ENCODE measurements at places on chromosomes 16 and 17.
A peak's percentile ranks its signal among the peaks of the same experiment; 100 is the strongest.

GRCh38 chr17:80005360-80006338, 30.0 kb downstream of the TBC1D16 start:
- no peak overlapping the region for H3K4me3 ChIP-seq
- no peaks in the 10 kb centered on the region for H3K36me3 ChIP-seq
- peaks cover 11% of the 10 kb centered on the region for H3K4me1 ChIP-seq

- peak overlapping the region; percentile 99 for H3K27ac ChIP-seq
- peak overlapping the region; percentile 82 for H3K4me3 ChIP-seq
- H3K4me1 ChIP-seq: peaks cover 32% of the 10 kb centered on the region
- peak; percentile 28 for DNase-seq
- H3K27me3 ChIP-seq: peaks cover 44% of the 10 kb centered on the region
These were observed 1.3 kb upstream of the ZACN start for GRCh38 chr17:76077584-76078110.

- H3K4me1 ChIP-seq: peaks cover 47% of the 10 kb centered on the region
- peak overlapping the region; percentile 98 for H3K4me3 ChIP-seq
- no peak for DNase-seq
- peaks cover 3% of the 10 kb centered on the region for H3K36me3 ChIP-seq
These were observed 1.5 kb downstream of the PLA2G15 start for GRCh38 chr16:68246666-68247065.

DNA sequence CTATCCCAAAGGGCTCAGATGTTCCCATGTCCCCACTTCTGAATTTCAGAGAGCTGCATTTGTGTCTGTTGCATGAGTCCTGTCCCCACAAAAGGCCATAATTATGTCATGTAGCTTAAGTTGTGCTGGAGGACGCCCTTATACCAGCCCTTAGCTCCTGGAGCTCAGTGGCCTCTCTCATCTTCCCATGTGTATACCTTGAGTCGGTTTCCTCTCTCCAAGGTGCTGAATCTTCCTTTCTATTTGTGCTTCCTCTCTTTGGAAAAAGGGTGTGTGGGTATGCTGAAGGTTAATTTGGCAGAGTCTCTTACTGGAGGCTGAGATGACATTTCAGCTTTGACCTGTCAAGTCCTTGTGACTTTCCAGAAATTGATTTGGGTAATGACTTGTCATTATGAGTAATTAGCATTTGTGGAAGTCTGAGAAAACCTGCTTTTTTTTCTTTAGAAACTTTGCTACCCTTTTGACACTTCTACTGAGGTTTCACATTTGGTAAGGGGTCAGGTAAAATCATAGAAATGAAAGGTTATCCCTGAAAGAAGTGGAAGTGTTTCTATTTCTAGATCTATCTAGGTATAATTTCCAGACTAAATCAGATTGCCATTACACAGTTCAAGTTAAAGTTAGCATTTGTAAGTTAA, 185.4 kb downstream of the ABCC12 start:
- DNase-seq: no peak
- no peaks in the 10 kb centered on the region for H3K27me3 ChIP-seq
- no peak overlapping the region for H3K27ac ChIP-seq
- no peaks in the 10 kb centered on the region for H3K36me3 ChIP-seq

DNA sequence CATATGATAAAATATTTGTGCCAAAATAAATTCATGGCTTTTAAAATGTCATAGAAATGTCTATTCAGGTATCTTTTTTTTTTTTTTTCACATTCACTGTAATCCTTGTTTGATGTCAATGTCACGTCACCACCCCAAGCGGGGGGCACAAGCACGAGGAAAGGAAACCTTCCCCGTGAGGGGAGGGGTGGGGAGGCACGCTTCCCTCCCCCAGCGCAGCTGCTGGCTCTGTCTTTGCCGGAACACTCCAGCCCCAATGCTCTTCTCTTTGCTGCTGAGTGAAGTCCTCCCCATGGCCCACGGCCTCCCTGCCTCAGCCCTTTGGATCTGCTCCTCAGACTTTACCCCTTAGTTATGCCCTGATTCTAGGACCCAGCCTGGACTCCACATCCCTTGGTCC, 1.5 kb downstream of the SLC35G3 start:
- no peak for DNase-seq
- no peaks in the 10 kb centered on the region for H3K4me1 ChIP-seq
- H3K4me3 ChIP-seq: no peak overlapping the region
- peaks cover 34% of the 10 kb centered on the region for H3K27me3 ChIP-seq

- no peaks in the 10 kb centered on the region for H3K36me3 ChIP-seq
- DNase-seq: no peak
- no peak overlapping the region for H3K27ac ChIP-seq
- H3K4me3 ChIP-seq: no peak overlapping the region
These were observed 6.4 kb upstream of the CCDC57 start for GRCh38 chr17:82219083-82219482.

DNA sequence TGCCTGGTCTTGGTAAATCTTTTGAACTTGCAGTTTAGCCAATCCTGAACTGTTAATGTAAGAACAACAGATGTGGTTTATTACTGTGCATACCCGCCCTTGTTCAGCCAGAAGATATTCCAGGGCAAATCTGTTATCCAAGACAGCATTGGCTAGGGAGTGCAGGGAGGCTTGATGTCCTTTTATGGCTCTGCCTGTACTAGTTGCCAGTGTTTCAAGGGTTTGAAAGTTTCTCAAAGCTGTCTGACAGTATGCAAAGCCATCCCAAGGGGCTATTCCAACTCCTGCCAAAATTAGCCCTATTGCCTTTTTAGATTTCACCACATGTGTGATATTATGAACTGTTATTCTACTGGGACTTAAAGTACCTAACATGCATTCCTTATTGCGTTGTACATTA, 30.1 kb downstream of the LCMT1 start:
- H3K4me3 ChIP-seq: no peak overlapping the region
- H3K27me3 ChIP-seq: no peaks in the 10 kb centered on the region
- DNase-seq: no peak
- peaks cover 9% of the 10 kb centered on the region for H3K36me3 ChIP-seq
- H3K27ac ChIP-seq: no peak overlapping the region

DNA sequence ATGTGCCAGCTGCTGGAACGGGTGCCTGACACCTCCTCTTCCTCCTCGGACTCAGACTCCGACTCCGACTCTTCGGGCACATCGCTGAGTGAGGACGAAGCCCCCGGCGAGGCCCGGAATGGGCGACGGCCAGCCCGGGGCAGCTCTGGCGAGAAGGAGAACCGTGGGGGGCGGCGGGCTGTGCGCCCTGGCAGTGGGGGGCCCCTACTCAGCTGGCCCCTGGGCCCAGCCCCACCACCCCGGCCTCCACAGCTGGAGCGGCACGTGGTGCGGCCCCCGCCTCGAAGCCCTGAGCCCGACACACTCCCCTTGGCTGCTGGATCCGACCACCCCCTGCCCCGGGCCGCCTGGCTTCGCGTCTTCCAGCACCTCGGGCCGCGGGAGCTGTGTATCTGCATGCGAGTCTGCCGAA, 6.8 kb downstream of the FBXL19 start:
- H3K36me3 ChIP-seq: peaks cover 7% of the 10 kb centered on the region
- no peak for DNase-seq
- H3K4me3 ChIP-seq: no peak overlapping the region
- no peaks in the 10 kb centered on the region for H3K27me3 ChIP-seq

GRCh38 chr16:89801800-89802199, 14.6 kb downstream of the FANCA start:
- H3K4me3 ChIP-seq: no peak overlapping the region
- no peaks in the 10 kb centered on the region for H3K4me1 ChIP-seq
- no peak for DNase-seq
- no peaks in the 10 kb centered on the region for H3K36me3 ChIP-seq
- no peak overlapping the region for H3K27ac ChIP-seq
- H3K27me3 ChIP-seq: no peaks in the 10 kb centered on the region

- H3K4me3 ChIP-seq: no peak overlapping the region
- H3K27me3 ChIP-seq: no peaks in the 10 kb centered on the region
- no peak overlapping the region for H3K27ac ChIP-seq
- H3K36me3 ChIP-seq: no peaks in the 10 kb centered on the region
- H3K4me1 ChIP-seq: peaks cover 11% of the 10 kb centered on the region
These were observed 174.8 kb upstream of the FAM20A start for GRCh38 chr17:68775969-68776368.

DNA sequence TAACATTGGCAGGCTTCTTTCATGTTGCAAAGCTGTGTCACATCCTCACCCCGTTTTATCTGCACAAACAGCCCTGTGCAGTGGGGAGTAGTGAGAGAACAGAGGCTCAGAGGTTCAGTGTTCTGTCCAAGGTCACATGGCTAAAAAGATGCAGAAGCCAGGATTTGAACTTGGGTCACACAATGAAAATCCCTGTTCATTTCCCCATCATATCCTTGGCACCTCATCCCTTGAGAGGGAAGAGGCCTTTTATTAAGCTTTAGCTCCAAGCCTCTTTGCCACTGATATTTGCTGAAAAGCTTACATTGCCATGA, 106.6 kb downstream of the AMFR start:
- DNase-seq: no peak
- peaks cover 5% of the 10 kb centered on the region for H3K4me1 ChIP-seq
- no peak overlapping the region for H3K27ac ChIP-seq
- no peak overlapping the region for H3K4me3 ChIP-seq

DNA sequence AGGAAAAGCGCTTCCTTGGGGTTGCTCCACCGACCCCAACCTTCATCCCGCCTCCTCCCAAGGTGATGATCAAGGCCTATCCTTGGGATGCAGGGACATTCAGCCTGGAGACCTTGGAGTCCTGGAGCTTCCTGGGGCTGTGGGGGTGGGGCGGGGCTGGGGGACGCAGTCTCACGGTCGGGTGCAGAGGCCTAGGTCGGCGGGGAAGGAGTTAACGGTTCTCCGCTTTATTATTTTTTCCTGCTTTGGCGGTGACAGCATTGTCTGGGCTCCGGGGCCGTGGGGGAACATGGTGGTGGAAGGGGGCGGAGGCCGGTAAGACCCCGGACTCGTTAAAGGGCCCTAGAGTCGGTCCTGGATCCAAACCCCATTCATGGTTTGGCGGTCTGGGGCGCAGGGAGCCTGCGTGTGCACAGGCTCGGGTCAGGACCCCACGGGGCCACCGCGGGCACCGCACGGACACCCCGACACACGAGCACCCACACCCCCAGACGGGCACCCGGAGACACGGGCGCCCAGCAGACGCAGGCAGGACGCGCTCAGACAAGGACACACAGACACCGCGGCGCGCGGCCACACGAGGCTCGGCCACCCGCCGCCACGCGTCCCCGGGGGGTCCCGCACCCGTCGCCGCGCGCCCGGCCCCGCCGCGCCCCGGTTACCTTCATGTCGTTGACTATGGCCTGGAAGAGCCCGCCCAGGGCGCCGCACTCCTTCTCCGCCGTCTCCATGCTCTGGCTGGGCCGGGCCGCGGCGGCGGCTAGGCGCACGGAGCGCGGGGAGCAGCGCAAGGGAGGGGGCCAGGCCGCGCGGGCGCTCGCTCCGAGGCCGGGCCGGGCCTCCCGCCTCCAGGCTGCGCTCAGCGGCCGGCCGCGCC, 554 bp downstream of the MTSS2 start:
- DNase-seq: no peak
- H3K27me3 ChIP-seq: peaks cover 4% of the 10 kb centered on the region
- no peak overlapping the region for H3K27ac ChIP-seq
- peaks cover 4% of the 10 kb centered on the region for H3K4me1 ChIP-seq

GRCh38 chr17:9436630-9437029, 139.0 kb downstream of the STX8 start:
- no peak overlapping the region for H3K27ac ChIP-seq
- H3K27me3 ChIP-seq: no peaks in the 10 kb centered on the region
- peaks cover 12% of the 10 kb centered on the region for H3K4me1 ChIP-seq
- DNase-seq: no peak
- H3K36me3 ChIP-seq: peaks cover 24% of the 10 kb centered on the region

DNA sequence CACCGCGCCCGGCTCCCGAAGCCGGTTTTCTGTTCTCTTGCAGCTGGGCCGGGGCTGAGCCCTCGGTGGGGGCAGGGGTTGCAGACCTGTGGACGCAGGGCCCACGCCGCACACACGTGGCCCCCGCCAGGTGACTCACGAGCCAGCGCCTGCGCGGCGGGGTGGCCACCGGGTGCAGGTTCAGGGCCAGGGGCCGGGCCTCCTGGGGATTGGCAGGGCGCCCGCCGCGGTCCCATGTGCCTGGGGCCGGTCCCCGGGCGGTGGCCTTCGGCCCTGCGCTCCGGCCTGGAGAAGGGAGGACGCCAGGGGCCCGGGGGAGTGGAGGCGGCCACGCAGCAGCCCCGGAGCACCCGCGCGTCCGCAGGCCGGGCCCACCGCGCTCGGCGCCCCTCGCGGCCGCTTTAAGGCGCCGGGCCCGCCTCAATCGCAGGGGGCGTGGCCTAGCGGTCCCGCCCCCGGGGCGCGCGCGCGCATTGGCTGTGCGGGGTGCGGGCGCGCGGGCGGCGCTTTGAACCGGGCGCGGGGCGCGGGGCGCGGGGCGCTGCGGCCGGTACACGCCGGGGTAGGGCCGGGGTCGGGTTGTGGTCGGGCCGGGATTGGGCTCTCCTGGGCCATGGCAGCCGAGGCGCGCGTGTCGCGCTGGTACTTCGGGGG, at the start of gene SLC25A10:
Gene SLC25A10, plus strand, starts transcription at position 471 of the 654 bp plus-strand sequence. Its CDS starts 143 bp downstream, at position 614.
- peak; percentile 73 for DNase-seq
- no peak within 1 kb of the TSS for H3K27ac ChIP-seq
- H3K36me3 ChIP-seq: no peaks in the 10 kb centered on the region
- no peaks in the 10 kb centered on the region for H3K27me3 ChIP-seq

GRCh38 chr16:14600164-14600563, 29.9 kb downstream of the PARN start:
- H3K27ac ChIP-seq: no peak overlapping the region
- peaks cover 44% of the 10 kb centered on the region for H3K36me3 ChIP-seq
- H3K4me3 ChIP-seq: no peak overlapping the region
- H3K4me1 ChIP-seq: peaks cover 7% of the 10 kb centered on the region
- H3K27me3 ChIP-seq: no peaks in the 10 kb centered on the region

- H3K4me3 ChIP-seq: peak overlapping the region; percentile 71
- H3K27ac ChIP-seq: peak overlapping the region; percentile 96
- no peaks in the 10 kb centered on the region for H3K27me3 ChIP-seq
These were observed 15.7 kb downstream of the ADCY7 start for GRCh38 chr16:50282010-50282538.

DNA sequence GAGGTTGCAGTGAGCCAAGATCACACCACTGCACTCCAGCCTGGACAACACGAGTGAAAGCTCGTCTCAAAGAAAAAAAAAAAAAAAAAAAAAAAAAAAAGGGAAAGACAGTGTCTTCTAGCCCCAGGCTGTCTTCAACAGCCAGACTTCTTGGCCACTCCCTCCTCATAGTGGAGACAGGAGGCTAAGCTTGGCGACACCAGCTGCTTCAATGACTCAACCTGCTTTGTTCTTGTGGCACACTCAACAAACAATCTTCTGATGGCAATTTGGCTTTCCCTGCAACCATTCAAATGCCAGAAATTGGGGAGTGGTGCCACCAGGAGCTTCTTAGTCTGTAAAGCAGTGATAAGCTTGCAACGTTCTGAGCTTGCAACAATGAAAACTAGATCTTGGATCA, 290.4 kb upstream of the DYNLRB2 start:
- peaks cover 19% of the 10 kb centered on the region for H3K27me3 ChIP-seq
- no peaks in the 10 kb centered on the region for H3K36me3 ChIP-seq
- no peak overlapping the region for H3K27ac ChIP-seq
- H3K4me1 ChIP-seq: no peaks in the 10 kb centered on the region
- DNase-seq: no peak

- H3K4me3 ChIP-seq: no peak overlapping the region
- peaks cover 10% of the 10 kb centered on the region for H3K27me3 ChIP-seq
- no peak overlapping the region for H3K27ac ChIP-seq
- DNase-seq: no peak
These were observed 241.0 kb downstream of the GRIN2A start for GRCh38 chr16:9941245-9941644.

All from naive B cell (primary cell).